ENCODE measurements at places on chromosomes 12 and 14.

GRCh38 chr14:93977790-93978581, 1.6 kb upstream of the ASB2 start:
- DNase-seq = no peak

GRCh38 chr12:114743289-114743688, 59.3 kb upstream of the TBX3 start:
- DNase-seq = no peak

DNA sequence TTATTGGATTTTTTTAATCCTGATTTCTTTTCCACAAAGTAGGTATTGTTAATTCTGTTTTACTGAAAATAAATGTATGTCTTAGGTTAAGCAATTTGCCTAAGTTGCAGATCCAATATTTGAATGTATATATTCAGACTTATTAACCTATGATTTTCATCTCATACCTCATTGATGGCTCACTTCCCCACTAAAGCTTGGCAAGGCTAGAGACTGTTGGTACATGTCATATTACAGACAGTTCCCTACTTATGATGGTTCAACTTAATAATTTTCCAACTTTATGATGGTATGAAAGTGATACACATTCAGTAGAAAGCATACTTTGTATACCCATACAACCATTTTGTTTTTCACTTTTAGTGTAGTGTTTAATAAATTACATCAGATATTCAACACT, 33.2 kb upstream of the KCNH3 start:
- no peak for DNase-seq

DNA sequence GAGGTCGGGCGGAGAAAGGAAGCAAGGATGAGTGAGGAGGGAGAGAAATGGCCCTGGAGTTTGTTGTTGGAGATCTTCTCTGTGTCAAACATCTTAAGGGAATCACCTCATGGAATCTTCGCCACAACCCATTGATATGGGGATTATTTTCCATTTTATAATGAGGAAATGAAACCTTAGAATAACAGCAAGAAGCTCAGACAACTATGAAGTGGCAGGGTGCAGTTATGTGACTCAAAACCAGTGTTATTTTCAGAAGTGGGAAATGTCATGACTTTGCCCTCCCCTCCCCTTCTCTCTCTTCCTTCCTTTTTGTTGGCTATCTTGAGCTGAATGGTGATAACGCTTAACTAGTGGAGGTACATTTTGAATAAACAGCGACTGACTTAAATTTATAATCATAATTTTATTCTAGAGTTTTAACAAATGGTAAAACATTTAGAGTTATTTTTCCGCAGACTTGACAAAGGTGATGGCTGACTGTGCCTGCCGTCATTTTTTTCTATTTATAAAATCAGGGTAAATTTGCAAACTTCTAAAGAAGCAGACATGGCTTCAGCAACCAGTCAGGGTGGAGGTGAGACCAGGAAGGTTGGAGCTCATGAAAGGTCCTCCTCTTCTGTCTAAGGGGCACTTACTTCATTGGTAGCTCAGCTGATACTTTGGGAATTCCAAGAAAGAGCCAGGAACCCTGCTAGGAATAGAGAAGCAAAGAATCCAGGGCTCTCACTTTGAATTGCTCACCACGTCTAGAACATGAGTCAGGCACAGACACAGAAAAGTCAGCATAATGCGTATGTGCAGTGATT, 232.4 kb downstream of the RGS6 start:
- peak; percentile 17 for DNase-seq

- no peak for DNase-seq
Observed at GRCh38 chr12:110934093-110934852, 13.9 kb upstream of the MYL2 start.

DNA sequence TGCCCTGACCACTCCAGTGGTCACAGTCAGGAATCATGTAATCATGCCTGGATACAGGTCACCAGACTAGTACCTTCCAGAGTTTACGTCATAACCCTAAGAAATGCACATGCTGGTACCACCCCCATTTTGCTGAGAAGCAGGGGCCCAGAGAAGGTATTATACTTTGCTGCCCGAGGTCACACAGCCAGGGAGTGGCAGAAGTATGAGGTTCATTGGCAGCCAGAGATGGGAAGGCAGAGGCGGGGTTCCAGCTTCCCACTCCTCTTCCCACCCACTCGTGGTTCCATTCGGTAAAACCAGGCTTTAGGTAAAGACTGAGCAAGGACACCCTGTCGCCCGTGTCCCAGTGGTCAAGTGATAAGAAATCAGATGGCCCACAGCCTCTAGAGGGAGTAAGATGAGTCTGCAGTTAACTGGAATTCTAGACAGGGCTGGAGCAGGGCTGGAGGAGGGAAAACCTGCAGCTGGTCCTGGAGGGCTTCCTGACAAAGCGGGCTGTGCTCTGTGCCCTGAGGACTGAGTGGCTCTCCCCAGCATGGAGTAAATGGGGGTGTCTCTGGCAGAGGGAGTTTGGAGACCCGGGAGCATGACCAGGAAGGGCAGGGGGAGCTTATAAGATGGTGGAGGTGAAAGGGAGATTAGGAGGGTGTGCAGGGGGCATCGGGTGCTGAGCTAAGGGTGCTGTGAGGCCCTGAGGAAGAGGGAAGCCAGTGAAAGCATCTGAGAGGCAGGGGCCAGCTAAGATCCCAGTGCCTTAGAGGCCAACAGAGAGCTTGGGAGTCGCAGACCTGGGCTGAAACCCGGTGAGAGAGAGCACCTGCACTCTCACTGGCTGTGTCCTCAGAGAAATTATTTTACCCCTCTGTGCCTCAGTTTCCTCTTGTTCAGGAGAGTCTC, 5.7 kb downstream of the FAM222A start:
- no peak for DNase-seq

GRCh38 chr12:25131270-25131669, 63.7 kb downstream of the DNAI7 start:
- no peak for DNase-seq

DNA sequence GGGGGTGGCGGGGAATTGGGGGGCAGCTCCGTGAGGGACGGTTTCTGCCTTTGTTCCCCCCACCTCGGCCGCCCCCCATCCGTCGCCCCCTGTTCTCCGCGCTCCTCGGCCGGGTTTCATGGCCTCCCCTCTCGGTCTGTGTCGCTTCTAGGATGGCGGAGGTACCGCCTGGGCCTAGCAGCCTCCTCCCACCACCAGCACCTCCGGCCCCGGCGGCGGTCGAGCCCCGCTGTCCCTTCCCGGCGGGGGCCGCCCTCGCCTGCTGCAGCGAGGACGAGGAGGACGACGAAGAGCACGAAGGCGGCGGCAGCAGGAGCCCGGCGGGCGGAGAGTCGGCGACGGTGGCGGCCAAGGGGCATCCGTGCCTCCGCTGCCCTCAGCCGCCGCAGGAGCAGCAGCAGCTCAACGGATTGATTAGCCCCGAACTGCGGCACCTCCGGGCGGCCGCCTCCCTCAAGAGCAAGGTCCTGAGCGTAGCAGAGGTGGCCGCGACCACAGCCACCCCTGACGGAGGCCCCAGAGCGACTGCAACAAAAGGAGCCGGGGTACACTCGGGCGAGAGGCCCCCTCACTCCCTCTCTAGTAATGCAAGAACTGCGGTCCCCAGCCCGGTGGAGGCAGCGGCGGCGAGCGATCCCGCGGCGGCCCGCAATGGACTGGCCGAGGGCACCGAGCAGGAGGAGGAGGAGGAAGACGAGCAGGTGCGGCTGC, 575 bp downstream of the NAA30 start:
- peak; percentile 68 for DNase-seq

DNA sequence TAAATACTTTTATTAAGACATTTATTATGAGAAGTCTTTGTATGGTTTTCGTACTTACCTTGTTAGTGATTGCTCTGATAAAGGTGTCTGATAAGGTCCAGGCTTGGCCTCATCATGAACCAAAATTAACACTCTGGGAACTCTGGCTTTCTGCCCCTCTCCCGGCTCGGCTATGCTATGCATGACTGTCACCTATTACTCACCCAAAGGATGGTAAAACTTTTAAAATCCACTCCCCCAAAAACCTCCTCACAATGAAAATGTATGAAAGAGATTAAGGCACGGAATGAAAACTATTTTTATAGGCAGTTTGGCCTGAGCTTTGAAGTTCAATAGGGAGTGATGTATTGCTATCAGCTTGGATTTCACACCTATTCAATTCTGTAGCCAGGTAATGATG, 217.3 kb upstream of the TBX3 start:
- no peak for DNase-seq

DNA sequence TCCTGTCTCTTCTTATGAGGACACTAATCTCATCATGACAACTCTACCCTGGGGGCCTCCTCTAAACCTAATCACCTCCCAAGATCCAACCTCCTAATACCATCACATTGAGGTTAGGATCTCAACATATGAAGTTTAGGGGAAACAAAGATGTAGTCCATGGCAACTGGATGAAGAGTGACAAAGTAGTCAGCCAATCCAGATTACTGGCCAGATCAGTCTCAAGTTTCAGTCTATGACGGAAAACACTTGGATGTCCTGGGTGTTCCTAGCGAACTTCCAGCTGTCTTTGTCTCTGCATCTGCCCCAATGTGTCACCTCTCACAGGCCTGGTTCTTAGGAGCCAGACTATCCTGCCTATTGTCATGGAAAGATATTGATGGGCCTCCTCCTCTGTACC, 630.8 kb downstream of the AACS start:
- no peak for DNase-seq

GRCh38 chr14:66815687-66816086, 307.7 kb downstream of the GPHN start:
- no peak for DNase-seq

GRCh38 chr12:96526110-96526509, 36.7 kb downstream of the CFAP54 start:
- DNase-seq = no peak

GRCh38 chr14:71168564-71169427, 261.5 kb downstream of the PCNX1 start:
- DNase-seq = peak; percentile 45

DNA sequence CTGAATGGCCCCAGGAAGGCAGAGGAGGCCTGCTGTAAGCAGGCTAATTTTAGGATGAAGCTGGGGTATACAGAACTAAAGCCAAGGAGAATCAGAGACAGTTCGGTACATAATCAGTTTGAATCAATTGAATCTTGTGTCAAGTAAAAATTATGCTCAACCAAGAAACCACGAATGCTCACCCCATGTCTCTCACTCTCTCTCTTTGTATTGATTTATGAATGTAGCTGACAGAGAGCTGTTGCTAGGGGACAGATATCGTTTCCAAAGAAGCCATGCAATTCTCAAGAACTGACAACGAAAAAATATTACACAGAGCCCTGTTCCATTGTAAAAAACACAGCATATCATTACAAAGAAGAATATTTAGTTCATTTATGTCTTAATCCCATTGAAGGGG, 151.1 kb upstream of the PKP2 start:
- no peak for DNase-seq

GRCh38 chr12:125038976-125039625, 26.1 kb upstream of the AACS start:
- no peak for DNase-seq

DNA sequence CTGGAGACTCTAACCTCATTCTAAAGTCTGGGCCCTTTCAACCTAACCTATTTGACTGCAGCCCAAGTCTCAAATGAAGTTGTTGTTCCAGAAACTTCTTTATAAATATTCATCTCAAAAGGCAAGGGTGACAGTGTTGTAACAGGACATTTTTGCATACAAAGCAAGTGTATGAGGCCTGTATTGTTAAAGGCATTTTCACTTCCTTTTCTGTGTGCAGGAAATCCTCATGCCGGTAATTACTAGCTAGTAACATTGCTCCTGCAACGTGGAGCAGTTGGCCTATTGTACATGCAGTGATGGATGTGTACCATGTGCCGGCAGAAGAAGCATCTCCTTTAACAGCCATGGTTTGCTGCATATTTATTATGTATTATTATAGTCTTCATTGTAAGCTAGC, 156.5 kb upstream of the RMST start:
- DNase-seq = no peak

- peak; percentile 34 for DNase-seq
Observed at GRCh38 chr14:104434214-104435076, 145.1 kb upstream of the C14orf180 start.

All from GM13976 (cell line).